ENCODE measurements at places on chromosomes 4 and X.

DNA sequence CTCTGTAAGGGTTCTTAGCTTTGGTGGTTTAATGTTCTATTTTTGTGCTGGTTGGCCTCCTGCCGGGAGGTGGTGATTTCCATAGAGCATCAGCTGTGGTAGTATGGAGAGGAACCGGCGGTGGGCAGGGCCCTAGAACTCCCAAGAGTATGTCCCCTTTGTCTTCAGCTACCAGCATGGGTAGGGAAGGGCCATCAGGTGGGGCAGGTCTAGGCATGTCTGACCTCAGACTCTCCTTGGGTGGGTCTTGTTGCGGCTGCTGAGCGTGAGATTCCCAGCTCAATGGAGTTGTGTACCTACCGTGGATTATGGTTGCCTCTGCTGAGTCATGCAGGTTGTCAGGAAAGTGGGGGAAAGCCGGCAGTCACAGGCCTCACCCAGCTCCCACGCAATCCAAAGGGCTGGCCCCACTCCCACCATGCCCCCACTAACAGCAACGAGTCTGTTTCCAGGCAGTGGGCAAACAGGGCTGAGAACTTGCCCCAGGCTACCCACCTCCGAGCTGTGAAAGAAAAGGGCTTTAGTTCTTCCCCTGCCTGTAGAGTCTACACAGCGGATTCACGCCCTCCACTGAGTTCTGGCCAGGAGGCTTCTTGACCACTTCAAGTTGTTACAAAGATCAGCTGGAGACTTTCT, 235.9 kb downstream of the RPA4 start:
- DNase-seq = no peak

GRCh38 chr4:74394476-74395136, 29.7 kb downstream of the EREG start:
- DNase-seq = no peak

- DNase-seq = no peak
These were observed 22.0 kb upstream of the EIF4E start for GRCh38 chr4:98950925-98951324.

- DNase-seq = no peak
These were observed 1.4 kb upstream of the CEP135 start for GRCh38 chr4:55947254-55947882.

GRCh38 chr4:97477974-97478373, 665.3 kb downstream of the STPG2 start:
- DNase-seq = no peak

- no peak for DNase-seq
These were observed 17.8 kb downstream of the JADE1 start for GRCh38 chr4:128827296-128827695.

- no peak for DNase-seq
These were observed 199.5 kb upstream of the HS3ST1 start for GRCh38 chr4:11628093-11628725.

- DNase-seq = no peak
These were observed 22.6 kb downstream of the HAUS3 start for GRCh38 chr4:2219233-2219760.

DNA sequence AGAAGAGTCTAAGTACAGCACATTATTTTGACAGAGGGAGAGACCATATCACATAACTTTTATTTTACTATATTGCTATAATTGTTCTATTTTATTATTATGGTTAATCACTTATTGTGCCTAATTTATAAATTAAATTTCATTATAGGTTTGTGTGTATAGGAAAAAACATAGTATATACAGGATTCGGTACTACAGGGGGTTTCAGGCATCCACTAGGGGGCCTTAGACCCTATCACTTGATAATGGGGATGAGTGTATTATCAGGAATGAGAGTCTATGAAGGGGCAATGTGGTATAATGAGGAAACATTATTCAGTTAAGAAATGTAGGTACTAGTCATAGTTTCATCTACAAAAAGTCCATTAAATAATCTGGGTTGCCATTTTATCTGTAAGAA, 833.1 kb downstream of the C4orf33 start:
- DNase-seq = no peak

DNA sequence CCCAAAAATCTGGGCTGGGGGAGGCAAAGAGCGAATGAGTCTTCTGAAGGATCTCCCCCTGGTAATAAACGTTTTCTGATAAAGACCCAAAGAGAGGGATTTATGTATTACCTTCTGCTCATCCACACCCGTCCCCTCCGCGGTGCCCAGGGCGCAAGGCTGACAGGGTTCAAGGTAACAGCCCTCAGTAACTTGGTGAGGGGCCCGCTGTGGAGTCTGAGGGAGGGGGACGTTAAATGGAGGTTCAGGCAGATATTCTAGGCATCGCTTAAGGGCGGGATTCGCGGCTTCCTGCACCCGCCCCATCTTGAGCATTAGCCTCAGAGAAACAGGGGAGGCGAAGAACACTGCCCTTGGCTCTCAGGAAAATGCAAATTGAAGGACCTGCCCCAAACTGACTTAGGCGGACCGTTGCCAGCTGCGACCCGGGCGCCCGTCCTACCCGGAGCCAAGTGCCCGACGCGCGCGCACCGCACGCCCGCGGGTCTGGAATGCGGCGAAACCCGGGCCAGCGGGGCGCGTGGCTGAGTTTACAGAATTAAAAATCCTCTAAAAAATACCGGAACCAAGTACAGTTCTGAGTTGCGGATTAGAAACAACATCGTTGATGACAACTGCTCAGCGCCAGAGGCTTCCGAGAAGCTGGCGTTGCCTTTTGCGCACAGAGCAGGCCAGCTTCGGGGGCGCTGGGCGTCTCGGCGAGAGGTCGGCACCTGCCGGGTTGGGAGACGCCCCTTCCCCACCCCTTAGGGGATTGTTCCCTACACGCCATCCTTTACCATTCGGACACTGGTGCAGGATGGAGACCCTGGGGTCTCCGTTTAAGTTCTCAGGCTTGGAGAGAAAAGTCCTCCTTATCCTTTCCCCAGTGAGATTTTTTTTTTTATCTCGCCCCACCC, 2.8 kb downstream of the HELT start:
- DNase-seq = no peak

DNA sequence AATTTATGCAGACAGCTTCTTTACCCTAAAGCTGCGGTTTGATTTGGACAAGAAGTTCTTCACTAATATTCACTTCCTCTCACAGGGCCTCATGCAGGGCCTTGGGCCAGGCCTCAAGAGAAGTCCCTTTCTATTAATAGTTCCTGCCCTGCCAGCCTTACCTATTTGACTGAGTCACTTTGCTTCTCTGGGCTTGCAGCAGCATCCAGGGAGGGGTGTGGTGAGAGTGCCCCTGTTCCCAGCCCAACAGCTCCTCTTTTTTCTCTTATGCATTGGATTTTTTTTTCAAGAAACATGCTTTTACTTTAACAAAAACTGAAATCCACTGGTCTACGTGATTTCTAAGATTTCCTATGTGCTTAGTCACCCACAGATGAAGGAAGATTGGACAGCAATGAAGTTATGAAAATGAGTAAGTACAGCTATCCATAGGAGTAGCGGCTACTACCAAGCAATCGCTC, 26.7 kb downstream of the FAM156B start:
- no peak for DNase-seq

- DNase-seq = no peak
These were observed 48.1 kb downstream of the PDGFC start for GRCh38 chr4:156923525-156923924.

- DNase-seq = no peak
These were observed 174.2 kb upstream of the JADE1 start for GRCh38 chr4:128635141-128635954.

DNA sequence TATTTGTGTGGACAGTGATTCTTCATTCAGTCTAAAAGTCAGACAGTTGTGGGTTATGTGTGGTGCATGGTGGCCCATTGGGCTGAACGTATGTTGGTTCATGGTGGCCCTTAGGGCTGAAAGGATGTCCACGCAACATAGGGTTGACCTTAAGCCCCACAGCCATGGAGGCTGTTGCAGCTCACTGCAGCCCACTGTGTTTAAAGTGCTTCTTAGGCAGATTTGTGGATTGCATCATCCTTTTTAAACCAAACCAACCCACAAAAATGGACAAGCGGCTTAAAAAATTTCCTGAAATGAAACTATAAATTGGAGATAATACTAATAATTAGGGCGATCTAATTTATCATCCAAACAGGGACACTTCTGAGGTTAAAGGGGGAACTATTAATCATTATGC, 219.0 kb upstream of the GATB start:
- DNase-seq = no peak

DNA sequence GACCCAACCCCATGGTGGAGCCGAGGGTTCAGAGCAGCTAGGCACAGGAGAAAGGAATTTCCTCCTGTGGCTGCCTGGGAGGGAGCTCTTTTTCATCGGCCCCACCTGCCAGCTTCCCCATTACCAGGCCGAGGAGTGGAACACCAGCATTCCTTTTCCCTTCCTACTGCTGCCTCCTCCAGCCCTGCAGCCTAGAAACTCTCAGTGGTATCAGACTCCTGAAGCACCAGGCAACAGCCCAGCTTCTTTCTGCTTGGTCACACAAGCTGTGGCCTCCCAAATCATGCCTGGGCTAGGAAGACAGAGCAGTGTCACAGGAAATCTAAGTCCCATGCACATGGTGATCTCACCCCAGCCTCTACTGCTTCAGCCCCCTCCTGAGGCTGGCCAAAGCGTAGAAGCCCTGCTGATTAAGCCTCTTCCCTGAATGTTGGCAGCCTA, 30.1 kb downstream of the RTL5 start:
- DNase-seq = no peak

GRCh38 chr4:144787365-144788258, 141.7 kb downstream of the HHIP start:
- DNase-seq = no peak

DNA sequence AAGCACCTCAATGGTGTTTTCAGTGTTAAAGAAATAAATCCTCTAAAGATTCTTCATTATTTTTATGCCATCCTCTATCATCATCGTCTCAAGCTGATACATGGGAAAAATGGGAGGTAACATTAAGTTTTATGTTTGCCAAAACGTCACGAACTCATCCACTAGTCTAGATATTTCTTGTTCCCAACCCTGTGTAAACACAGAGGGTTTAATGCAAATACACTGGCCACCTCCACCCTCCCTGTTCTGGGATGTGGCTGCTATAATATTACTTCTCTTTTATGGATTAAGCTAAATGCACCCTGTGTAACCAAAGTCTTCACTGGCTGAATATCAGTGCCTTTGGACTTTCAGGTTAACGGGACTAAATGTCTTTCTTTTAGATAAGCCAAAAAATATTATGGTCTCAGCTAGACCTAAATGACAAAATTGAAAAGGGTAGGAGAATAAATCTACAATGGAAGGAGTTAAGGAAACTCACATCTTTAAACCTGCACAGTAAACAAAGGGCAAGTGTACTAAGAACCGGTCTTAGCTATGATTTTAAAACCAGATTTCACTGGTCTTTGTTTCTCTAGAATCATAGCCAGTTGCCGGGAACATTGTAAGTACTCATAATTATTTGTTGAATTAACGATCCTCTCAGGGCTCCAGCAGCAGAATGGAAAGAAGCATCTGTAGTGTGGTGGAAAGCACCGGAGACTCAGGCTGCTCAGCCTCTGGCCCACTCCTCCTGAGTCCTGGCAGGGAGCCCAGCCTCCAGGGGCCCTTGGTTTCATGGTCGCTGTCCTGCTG, 103.5 kb upstream of the NOCT start:
- no peak for DNase-seq

- DNase-seq = no peak
These were observed 731.9 kb upstream of the PCDH10 start for GRCh38 chr4:132417220-132417619.

- DNase-seq = no peak
These were observed 24.4 kb downstream of the LCORL start for GRCh38 chr4:17997129-17997528.

- DNase-seq = no peak
These were observed 956 bp downstream of the TMEM154 start for GRCh38 chr4:152678841-152679240.

- no peak for DNase-seq
These were observed 137.0 kb upstream of the PSAPL1 start for GRCh38 chr4:7571701-7572100.

DNA sequence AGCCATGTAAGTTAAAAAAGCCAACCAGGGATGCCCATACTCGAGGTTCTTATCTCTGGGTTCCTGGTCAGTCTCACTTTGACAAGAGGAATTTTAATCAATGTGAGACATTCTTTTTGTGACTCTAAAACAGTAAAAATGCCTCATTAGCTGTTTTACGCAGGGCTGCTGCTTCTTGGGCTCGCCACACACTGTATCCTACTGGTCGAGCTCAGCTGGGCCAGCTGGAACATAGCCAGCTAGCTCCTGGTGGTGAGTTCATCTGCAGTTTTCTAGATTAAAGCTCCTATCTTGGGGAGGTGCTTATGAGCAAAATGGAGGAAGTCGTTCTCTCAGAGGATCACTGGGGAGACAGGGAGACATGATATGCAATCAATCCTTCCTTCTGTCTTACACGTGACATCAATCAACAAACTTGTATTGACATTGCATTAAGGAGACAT, 55.9 kb upstream of the LEF1 start:
- no peak for DNase-seq

GRCh38 chrX:67604979-67605703, 61.3 kb downstream of the AR start:
- DNase-seq = no peak

DNA sequence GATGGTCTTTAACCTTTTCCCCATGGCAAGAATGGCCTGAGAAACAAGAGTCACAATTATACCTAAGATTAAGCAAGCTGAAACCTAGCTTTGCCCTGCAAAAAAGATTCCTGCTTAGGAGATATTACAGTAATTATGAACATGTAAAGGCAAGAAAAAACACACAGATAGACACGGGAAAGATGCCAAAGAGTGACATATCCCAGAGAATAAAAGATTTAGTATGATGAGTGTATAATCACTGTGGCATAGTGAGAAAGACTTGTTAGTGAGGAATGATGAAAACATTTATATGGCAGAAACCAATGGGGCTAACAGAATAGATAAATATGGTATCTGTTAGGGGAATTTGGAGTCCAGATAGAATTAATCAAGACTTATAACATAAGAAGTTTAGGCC, 29.6 kb upstream of the TASL start:
- DNase-seq = no peak

- DNase-seq = no peak
These were observed 12.4 kb downstream of the SLC34A2 start for GRCh38 chr4:25667931-25668557.

DNA sequence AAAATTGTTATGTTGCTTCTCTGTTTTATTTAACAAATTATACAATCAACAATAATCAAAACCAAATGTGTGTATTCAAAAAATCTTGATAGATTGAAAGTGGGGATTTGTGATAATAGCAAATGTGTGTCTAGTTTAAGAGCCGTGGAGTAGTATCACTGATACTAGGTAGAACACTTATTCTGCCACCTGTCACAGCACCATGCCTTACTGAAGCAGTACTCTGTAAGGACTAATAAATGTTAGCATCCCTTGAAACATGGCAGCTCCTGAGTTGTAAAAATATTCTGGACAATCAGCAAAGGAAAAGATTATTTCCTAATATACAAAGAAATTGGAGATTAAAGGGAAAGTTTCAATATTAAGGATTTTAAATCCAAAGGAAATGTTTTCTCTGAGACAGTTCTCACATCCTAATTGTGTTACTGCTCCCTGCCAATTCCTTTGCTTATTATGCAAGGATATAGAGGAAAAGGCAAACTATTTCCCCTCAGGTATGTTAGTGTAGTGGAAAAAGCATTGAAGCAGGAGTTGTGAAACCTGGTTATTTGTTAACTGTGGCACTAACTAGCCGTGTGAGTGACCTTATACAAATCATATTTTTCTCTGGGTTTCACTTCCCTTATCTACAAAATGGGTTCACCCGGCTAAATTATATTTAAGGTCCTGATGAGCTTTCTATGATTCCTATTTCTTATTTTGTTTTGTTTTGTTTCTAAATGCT, 303.1 kb downstream of the ARHGAP24 start:
- no peak for DNase-seq

Measured in effector memory CD8-positive, alpha-beta T cell (primary cell).